Left ventricle myocardium superior (tissue), 1 donor: ENCODE measurements at places on chromosomes 1 and 21. TPM values are rescaled to one million over a fixed set of nuclear protein-coding genes. Genes with fewer than 3 reads are reported as not detected.

SMYD3 gene
- 8.2 TPM for total RNA-seq

CBR3 gene
- total RNA-seq, result 2.6 TPM

- DNase-seq, result no peak
Measured at GRCh38 chr1:239587066-239587465, 200.7 kb downstream of the CHRM3 start.

GRCh38 chr1:218496561-218496960 is 151.4 kb downstream of the TGFB2 start:
- no peak for DNase-seq

- DNase-seq, result no peak
Measured at GRCh38 chr1:25049190-25049589, 119.1 kb upstream of the RUNX3 start.

- DNase-seq, result no peak
Measured at GRCh38 chr1:64532646-64533045, 62.7 kb downstream of the CACHD1 start.

DNA sequence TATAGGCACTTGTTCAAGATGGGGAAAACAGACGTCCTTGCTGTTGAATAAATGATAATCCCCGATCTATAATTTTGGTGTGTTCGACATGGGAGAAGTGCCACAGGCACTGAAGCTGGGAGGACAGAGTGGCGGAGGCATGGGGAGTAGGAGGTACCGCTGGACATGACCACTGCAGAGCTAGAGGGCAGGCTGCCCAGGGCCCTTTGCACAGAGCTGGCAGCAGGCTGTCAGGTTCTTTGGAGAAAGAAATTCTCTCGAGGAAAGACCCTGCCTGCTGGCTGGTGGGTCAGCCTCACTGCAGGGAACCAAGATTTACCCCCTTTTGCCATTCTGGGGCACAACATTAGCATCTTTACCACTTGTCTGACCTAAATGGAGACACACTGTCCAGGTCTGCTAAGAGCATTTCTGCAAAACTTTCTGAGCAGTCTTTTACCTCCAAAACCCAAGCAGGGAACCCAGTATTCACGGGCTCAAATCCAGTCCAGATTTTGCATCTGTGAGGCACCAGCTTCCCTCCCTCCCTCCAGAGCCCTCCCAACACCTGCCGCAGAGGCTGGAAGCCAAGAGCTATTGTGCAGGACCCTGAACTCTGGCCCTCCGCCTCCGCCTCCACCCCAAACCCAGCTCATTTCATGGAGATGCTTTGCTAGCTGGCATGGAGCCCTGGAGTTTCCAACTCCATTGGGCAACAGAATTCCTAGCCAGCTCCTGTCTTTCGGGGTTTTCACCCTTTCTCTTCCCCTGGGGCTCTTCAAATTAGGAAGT is 142.3 kb downstream of the PLXNA2 start:
- peak; percentile 62 for DNase-seq

GRCh38 chr1:245901037-245901436 is 606.0 kb downstream of the SMYD3 start:
- DNase-seq, result no peak

GRCh38 chr1:35644204-35644603 is 2.9 kb upstream of the PSMB2 start:
- DNase-seq, result no peak

GRCh38 chr21:24658926-24659325 is 948.4 kb downstream of the MRPL39 start:
- DNase-seq, result no peak

GRCh38 chr1:212621949-212622305 is 13.4 kb downstream of the ATF3 start:
- no peak for DNase-seq

- DNase-seq, result no peak
Measured at GRCh38 chr1:174825127-174825526, 174.6 kb upstream of the CACYBP start.

DNA sequence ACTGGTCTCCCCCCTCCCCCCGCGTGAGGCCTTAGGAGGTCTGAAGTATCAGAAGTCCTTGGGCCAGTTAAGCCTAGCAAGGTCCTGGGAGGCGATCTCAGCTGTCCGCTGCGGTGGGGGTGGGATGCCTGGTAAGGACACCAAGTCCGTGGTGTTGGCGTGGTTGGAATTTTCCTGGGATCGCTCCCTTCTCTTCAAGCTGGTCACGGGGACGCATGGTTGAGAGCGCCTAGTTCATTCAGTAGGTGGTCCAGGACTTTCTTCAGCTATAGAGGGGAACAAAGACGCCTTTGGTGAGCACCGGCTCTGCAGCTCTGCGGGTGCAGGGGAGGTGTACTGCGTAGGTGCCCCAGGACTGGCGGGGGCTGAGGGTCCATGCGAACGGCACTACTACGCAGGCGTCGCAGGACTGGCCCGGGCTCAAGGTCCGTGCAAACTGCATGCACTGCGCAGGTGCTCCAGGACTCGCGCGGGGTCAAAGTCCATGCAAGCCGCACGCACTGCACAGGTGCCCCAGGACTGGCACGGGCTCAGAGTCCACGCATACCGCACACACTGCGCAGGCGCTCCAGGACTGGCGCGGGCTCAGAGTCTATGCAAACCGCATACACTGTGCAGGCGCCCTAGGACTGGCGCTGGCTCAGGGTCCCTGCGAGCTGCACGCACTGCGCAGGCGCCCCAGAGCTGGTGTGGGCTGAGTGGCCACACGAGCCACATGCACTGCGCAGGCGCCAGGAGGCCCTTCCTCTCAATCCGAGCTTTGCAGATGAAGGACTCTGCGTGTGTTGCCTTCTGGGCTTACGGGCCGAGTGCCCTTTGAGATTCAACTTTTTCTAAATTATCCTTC is 36.6 kb upstream of the HMGN1 start:
- peak; percentile 93 for DNase-seq

- peak; percentile 83 for DNase-seq
Measured at GRCh38 chr21:45525153-45525909, 16.9 kb downstream of the SLC19A1 start.

DNA sequence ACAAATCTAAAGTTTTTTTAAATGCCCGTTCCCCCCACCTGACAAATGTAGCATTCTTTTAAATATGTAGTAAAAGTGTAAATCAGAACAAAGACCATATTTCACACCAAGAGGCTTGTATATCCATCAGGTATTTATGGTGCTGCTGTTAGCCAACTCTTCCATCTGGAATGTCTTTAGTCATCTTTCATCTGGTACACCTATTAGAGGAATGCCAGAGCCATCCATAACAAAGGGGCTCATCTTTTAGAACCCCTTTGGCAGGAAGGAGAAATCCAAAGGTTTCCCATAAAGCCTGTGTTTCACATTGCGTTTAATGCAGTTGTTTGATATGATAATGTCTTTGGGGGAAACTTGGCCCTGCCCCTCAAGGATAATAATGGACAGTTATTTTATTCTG is 79.3 kb upstream of the C1orf87 start:
- no peak for DNase-seq

DNA sequence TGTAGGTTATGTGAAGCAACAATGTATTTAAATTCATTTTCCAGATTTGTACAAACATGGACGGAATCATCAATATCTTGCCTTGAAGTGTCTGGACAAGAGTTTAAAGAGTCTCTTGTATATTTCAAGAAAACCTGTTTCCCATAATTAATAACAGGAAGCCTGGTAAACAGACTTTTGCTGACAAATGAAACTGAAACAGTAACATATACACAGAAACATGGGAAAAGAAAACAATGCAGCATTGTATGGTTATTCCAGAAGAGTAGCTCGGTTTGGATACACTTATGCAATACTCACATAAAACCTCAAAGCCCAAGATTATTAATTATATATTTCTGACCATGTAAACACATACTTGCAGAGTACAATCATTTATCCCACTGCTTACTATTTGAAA is 265.5 kb downstream of the PTPRC start:
- no peak for DNase-seq

GRCh38 chr1:40532844-40533424 is 1.5 kb downstream of the ZNF684 start:
- DNase-seq, result no peak

- peak; percentile 60 for DNase-seq
Measured at GRCh38 chr1:23168079-23168444, 594 bp downstream of the LUZP1 start.
